ENCODE measurements at places on chromosomes 3 and 15. TPM values are rescaled to one million over a fixed set of nuclear protein-coding genes. Genes with fewer than 3 reads are reported as not detected.

Gene CCR3
- not detected for polyA plus RNA-seq

- DNase-seq: no peak
Observed at GRCh38 chr15:86725628-86726027, 646.0 kb downstream of the AGBL1 start.

- no peak for DNase-seq
Observed at GRCh38 chr3:28718074-28718849, 369.6 kb upstream of the AZI2 start.

GRCh38 chr15:55344206-55344605, 25.2 kb downstream of the PIGB start:
- no peak for DNase-seq

DNA sequence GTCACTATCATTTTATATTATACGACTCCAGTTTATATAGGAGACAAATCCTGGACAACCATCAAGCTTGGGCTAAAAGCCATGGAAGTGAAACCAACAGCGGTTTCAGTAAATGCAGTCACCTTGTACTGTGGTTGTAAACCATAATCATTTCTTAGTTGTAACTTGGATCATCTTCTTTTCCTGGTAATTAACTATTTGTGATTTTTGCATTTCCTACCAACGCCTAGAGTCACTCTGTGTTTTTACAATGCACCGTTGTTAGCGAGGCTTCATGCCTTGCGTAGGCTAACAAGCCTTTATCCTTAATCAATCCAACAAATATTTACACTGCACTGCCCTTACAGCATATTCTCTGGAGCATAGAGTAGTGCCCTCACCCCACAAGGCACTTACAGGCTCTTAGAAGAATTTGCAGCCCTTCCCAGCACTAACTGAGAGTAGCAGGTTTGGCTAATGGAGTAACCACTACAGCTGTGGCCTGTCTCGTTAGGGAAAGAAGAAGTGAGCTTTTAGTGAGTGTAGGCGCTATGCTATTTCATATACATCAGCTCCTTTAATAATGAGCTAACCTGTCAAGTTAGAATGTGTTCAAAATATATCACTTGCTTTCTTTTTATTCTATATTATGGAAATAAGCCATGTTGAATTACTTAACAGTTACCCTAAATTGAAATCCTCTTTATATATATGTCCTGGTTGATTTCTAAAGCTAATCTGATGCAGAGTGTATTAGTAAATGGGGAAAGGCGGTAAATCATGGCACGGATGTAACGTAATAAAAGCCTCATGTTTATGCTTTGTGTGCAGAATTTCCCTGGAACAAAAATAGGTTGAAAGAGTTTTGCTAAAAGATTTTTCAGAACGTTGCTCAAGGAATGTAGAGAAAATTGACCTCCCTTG, 62.8 kb downstream of the ABHD2 start:
- no peak for DNase-seq

GRCh38 chr15:29451201-29451781, 181.7 kb upstream of the NSMCE3 start:
- no peak for DNase-seq

Gene DNAH1
- 1.7 TPM for polyA plus RNA-seq

- no peak for DNase-seq
Observed at GRCh38 chr3:104521606-104522336, 844.9 kb upstream of the ALCAM start.

DNA sequence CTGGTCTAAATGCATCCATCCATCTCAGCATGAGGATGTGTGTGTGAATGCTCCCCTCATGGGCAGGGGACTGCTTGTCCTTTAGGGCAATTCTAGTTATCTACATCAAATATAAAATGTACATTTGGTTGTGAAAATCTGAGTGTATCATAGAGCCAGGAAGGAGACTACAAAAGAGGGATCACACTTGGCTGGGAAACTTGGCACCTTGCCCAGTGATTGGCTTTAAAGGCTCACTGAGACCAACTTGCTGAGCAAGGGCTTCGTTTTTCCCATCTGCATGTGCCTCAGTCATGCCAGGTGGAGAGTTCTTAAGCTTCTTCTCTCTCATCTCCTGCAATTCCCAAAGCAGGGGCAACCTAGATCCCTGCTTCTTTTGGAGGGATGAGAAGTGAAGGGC, 5.2 kb downstream of the CAPN3 start:
- DNase-seq: peak; percentile 48

Gene SLC25A26
- polyA plus RNA-seq: 25.4 TPM

Gene RTP1
- polyA plus RNA-seq: not detected

Gene TM4SF1
- polyA plus RNA-seq: 101 TPM

Gene ISL2
- not detected for polyA plus RNA-seq

Gene ADAMTSL3
- 1.6 TPM for polyA plus RNA-seq

DNA sequence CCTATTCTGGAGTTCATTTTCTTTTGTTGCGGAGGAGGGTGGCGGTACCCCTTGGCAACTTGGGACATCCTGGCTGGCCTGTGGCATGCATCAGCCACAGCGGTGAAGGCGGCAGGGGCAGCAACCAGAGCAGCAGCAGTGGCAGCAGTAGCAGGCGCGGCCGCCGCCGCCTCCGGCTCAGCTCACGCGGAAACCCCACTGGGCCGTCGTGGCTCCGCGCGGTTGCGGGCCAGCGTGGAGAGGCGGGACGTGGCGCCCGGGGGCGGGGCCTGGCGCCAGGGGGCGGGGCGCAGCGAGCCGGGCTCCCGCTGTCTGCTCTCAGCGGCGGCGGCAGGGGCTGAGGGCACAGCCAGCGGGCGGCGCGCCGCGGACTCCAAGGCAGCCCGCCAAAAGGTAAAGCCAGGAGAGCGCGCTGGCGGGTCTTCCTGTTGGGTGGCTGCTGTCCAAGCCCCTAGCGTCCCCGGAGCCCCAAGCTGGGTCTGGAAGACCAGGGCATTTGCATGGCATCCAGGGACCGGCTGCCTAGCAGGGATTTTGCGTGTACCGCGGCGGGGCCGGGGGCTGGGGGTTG, 334.4 kb upstream of the THRB start:
- DNase-seq: peak; percentile 77

- peak; percentile 46 for DNase-seq
Observed at GRCh38 chr3:51706021-51706485, 815 bp upstream of the GRM2 start.

DNA sequence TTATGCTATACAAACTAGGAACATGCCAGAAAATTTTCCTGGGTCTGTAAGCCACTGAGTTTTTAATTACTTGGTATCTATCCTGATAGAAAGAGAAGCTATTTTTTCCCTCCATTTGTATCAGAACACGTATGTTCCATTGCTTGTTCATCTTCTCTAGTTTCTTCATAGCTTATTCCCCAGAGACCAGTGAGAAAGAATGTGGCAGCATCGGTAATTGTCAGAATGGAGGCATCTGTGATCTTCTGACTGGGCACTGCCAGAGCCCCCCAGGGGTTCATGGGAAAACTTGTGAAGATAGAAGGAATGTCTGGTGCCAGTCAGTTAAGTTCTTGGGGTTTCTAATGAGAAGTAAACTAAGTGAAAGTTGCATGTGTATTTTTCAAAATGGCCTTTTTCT, 720.2 kb upstream of the GOLIM4 start:
- DNase-seq: no peak

DNA sequence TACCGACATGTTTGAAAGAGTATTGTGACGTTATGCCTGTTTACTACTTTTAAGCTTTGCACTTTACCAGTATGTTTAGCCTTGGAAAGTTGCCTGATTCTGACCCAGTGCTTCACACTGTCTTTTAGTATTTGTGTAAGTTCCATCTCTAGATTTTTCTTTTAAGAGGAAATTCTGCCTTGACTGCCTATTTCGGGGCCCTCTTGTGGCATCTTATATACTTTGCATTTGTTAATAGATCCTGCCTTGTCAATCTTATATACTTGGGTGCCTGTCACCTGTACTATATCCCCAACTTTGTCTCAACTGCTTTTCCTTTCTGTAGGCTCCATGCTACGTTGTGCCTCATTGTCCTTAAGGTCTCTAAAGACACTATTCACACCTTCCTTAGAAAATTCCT, 244.6 kb downstream of the STXBP5L start:
- no peak for DNase-seq

DNA sequence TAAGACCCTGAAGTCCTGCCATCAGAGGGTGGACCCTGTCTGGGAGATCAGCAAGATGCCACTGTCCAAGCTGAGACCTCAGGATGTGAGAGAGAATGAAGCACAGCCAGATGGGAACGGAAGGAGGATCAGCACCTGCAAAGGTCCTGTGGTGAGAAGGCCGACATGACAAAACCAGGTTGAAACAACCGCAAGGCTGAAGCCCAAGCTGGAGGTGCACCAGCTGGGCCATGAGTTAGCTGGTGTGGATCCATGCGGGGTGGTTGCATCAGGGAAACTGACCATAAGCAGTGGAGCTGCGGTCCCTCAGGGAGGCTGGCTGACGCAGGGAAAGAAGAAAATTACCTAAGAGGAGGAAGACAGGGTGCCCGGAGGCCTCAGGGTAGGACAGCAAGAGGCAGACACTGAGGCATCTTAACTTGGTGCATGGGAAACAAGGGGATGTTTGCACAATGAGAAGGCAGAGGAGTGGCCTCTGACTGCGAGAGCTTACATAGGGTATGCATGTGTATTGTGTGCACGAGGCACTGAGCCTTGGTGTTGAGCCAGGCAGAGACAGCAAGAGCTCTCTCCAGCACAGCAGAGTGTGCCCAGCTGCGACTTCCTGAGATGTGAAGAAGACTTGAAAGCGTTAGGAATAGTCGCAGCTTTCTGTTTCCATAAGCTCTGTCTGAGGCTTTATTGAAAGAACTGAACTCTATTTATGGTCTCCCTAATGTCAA, 497.7 kb downstream of the OCA2 start:
- DNase-seq: peak; percentile 40

Gene CGNL1
- 62.0 TPM for polyA plus RNA-seq

Gene POLR2M
- 16.5 TPM for polyA plus RNA-seq

DNA sequence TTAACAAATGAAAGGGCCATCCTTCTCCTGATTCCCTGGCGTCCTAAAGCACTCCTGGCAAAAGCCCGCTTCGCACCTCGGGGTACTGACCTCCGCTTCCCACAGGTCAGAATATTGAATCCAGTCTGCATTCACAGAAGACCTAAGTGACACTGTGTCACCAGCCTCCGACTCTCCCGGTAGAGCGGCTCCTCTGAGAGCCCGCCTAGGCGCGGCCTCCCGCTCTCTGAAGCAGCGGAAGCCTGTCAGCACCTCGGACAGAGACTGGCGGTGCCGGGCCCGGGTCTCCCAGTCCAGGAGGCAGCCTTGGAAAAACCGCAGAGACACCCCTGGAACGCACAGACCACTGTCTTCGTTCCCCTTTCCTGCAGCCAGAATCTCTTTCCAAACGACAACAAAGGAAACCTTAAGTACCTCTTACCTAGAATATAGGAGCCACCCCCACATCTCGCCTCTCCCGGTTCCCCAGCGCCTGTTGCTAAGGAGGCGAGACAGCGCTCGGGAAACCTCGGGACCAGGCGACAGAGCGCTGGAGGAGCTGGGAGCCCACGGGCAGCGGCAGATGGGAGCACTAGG, 1.2 kb downstream of the GABRB3 start:
- peak; percentile 91 for DNase-seq

DNA sequence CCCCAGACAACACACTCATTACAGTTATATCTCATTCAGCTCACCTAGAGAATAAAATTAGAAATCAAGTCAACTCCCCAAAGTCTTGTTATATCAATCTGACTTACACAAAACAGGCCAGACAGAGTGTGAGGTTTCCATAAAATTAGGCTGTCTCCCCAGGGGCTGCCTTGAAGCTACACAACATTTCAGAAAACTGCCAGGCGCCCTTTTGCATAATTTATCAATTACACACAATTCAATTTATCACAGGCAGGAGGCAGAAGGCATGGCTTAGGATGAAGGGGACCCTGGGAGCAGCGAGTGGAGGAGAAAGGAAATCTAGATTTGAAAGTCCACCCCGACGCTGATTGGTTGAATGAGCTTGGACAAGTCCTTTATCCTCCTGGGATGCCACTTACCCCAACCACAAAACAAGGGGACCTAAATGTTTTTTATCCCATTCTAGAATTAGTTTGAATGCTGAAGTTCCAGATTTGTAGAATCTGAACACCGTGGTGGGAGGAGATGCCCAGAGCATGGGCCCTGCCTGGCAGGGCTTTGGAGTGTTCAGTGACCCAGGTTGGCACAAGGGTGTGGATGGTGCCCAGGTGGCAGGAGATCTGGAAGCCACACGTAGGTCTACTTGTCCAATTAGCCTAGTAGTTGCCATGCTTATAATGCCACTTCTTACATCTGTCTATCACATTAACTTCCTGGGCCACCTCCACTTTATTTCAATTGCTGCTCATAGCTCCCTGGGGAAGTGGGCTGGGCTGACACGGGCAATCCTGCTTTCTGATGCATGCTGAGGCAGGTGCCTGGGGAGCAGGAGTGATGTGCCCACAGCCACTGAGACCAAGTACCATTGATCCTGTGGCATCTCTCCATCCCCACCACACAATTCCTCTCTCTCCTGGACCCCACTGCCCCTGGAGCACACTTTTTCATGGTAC, 119.8 kb upstream of the TLE3 start:
- DNase-seq: no peak

- peak; percentile 19 for DNase-seq
Observed at GRCh38 chr15:90598031-90598577, 68.4 kb downstream of the CRTC3 start.

DNA sequence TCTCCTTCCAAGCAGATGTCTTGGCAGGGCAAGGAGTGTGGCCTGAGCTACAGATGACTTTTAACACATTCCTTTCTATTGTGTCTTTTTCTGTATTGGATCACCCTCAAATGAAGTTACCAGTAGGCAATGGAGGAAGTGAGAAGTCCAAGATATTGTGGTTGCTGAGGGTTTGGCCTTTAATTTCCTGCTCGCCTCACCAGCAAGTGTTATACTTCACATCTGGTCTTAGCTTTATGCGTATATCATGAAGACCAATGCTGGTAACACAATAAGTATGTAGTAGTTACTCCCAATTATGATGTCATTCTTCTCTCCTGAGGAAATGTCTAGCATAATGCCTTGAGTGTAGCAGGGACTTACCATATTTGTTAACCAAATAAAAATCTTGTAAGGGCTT, 179.9 kb downstream of the ZIC1 start:
- no peak for DNase-seq

GRCh38 chr15:81225161-81225671, 28.5 kb downstream of the IL16 start:
- DNase-seq: no peak

DNA sequence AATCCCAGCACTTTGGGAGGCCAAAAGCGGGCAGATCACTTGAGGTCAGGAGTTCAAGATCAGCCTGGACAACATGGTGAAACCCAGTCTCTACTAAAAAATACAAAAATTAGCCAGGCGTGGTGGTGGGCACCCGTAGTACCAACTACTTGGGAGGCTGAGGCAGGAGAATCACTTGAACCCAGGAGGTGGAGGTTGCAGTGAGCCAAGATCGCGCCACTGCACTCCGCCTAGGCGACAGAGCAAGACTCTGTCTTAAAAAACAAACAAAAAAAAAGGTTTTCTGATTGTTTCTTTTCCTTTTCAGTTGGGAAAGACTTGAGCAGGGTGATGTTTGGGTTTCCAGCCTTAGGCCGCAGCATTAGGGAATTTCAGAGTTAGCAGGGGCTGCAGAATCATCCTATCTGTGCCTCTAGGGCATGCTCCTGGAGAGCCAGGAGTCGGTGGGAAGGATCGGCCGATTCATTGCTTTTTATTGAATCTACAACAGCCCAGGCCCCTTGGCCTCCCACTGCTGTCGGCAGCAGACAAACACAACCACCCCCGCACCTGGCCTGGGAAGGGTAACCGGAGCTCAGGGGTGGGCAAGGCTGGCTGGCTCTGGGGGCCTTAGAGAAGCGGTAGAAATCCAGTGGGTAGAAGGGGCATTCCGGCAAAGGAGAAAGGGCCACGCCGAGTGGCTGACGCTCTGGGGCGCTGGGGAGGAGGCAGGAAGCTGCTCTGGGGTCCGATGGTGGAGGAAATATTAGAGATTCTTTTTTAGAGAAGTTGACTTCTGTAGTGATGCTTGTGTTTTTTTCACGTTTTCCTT, 6.3 kb downstream of the CHAC1 start:
- peak; percentile 37 for DNase-seq
